ENCODE measurements at places on chromosomes 12 and 14.

GRCh38 chr12:132530447-132530846, 40.5 kb downstream of the FBRSL1 start:
- DNase-seq: no peak

DNA sequence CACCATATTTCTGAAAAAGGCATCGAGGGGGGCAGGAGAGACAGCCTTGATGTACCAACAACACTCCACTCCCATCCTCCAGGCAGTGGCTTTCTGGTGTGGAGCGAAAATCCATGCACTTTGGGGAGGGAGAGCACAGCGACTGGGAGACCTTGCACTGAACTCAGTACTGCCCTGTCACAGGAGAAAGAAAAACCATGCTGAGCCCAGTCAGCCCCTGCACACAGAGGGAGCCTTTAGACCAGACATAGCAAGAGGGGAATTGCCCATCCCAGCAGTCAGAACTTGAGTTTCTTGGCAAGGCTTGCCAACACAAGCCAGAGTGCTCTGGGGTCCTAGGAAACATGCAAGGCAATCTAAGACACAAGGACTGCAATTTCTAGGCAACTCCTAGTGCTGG, 24.8 kb upstream of the SLC6A15 start:
- no peak for DNase-seq

DNA sequence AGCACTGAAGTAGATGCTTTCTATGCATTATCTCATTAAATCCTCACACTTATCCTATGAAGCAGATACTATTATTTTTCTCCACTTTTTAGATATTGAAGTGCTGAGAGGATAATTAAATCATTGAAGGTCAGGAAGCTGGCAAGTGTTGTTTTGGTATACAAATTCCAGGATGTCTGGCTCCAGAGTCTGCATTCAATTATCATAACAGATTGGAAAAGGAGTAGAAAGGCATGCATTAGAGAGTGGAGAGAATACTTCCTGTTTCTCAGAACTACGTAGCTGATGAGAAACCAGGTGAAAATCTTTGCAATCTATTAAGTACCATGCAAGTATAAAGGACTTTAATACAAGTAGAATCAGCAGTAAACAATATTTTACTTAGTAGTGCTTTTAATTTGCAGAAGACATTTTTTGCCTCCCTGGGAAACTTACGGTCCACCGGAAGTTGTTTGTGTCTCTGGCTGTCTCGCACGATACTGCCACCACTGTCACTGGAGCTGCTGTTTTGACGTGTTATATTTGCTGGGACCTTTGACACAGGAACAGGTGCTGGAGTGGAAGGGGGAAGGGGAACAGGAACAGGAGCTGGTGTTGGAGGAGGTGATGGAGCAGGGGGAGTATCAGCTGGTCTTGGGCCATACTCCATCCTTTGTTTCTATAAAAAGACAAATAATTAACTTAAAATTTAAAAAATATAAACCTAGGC, 158.0 kb downstream of the EPS8 start:
- no peak for DNase-seq

GRCh38 chr12:3775385-3776035, 22.6 kb upstream of the CRACR2A start:
- no peak for DNase-seq

DNA sequence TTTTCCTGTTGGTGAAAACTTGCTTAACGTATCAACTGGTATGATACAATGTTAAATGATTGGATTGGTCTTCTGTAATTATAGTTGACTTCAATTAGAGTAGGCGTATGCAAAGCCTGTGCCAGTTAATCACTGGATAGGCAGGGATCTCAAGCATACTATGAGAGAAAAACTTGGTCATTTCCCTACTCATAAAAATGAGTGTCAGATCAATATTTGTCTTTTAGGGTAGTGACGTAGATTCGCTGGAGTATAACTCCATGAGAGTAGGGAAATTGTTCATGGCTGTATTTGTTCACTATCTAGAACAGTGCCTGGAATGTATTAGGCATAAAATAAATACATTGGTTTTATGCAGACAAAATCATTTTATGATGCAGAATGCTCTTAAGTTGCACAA, 28.6 kb downstream of the NAA30 start:
- DNase-seq: no peak

- no peak for DNase-seq
These were observed 65.7 kb downstream of the TTC9 start for GRCh38 chr14:70707138-70708038.

- DNase-seq: peak; percentile 31
These were observed 8.1 kb upstream of the TEX22 start for GRCh38 chr14:105389976-105390848.

- DNase-seq: no peak
These were observed 35.2 kb downstream of the NTN4 start for GRCh38 chr12:95755261-95755865.

DNA sequence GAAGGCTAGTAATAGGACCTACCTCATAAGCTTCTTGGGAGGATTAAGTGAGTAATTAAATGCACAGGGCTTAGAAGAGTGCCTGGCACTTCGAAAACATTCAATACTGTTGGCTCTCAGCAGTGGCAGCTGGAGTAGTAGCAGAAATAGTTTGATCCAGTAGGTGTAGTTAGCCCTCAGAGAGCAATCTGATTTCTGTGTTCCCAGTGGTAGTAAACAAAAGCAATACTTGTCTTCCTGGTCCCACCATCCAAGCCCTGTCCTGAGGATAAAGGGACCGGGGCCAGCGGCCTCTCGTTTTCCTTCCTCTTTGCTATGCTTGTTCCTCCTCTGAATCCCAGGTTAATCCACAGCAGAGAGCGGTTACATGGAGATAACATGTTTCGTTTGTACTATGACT, 131.6 kb downstream of the SAMD4A start:
- DNase-seq: no peak

DNA sequence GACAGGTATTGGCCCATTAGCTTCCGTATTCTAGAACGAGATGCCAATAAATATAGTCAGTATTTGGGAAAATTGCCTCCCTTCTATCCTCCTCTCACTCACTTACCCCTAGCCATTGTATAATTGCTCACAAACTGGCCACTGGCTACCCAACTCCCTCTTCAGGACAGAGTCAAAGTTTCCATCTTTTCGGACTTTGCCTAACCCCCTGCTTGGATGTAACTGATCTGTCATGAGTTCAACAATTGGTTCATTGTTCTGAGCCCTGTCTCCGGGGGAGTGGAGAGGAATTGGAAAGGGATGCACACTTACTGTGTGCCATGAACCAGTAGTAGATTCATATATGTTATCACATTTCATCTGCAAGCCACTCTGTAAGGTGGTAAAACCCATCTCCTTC, 12.2 kb downstream of the MYRFL start:
- no peak for DNase-seq

DNA sequence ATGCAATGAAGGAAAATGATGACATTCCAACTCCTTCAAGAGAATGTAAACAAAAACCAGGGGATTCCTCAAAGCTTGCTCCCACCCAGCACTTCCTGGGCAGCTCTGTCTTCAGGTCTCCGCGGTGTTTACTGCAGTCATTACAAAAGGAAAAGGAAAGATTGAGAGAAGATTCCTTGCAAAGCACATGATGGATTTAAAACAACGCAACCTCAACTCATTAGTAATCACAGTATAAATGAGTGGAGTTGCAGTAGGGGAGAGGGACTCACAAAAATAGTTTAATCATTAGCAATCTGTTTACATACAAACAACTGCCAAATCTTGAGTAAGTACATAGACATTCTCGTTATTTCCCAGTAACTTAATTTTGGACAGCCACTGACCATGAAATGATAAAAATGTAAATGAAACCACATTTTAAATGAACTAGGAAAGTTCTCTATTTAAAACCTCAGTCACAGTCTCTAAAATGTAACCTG, 49.7 kb upstream of the OVCH1 start:
- DNase-seq: no peak

- peak; percentile 39 for DNase-seq
These were observed 30.5 kb upstream of the LMNTD1 start for GRCh38 chr12:25583545-25583944.

DNA sequence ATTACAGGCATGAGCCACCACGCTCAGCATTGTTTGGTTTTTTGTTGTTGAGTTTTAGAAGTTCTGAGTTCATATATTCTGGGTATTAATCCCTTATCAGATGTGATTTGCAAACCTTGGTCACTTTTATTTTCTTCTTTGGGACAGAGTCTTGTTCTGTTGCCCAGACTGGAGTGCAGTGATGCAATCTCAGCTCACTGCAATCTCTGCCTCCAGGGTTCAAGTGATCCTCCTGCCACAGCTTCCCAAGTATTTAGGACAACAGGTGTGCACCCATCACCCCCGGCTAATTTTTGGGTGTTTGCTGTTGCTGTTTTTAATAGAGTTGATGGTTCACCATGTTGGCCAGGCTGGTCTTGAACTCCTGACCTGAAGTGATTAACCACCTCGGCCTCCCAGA, 11.8 kb downstream of the USP30 start:
- DNase-seq: no peak

DNA sequence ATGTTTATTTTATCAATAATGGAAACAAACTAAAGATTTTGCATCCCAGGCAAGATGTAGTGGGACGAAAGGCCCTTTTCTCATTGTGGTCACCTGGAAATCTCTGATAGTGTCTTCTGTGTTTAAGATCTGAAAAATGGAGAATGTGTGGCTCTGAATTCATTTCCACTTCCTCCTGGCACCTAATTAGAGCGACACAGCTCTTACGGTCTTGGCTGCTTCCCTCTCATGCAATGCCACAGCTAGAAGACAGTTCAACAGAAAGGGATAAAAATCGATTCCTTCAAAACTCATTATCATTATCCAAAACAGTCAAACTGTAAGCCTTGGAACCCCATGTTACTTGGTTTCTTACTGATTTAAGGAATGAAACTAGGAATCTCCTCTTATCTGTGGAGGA, 9.3 kb downstream of the ST8SIA1 start:
- DNase-seq: peak; percentile 20

DNA sequence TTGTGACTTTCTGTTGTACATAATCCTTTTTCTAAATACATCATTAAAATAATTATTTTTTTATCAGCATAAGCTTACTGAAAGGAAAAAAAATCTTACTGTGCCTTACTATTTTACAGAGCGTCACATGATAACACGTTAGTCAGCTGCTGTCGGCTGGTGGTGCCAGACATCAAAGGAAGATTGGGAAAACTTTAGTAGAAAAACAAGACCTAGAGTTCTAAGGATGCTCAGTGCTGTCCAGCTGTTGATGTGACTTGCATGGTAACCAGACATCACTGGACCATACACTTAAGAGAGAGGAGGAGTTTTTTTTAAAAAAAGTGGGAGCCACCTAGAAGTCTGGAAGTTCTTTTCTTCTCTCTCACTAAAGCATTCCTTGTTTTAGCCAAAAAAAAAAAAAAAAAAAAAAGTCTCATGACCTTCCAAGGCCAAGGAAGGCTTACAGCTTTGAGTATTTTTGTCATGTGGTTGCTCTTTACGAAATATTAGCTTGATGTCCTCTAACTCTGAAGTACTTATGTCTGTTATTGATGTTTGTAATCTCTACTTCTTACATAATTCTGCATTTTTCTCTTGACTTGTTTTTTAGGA, 4.5 kb downstream of the RASSF8 start:
- DNase-seq: no peak

DNA sequence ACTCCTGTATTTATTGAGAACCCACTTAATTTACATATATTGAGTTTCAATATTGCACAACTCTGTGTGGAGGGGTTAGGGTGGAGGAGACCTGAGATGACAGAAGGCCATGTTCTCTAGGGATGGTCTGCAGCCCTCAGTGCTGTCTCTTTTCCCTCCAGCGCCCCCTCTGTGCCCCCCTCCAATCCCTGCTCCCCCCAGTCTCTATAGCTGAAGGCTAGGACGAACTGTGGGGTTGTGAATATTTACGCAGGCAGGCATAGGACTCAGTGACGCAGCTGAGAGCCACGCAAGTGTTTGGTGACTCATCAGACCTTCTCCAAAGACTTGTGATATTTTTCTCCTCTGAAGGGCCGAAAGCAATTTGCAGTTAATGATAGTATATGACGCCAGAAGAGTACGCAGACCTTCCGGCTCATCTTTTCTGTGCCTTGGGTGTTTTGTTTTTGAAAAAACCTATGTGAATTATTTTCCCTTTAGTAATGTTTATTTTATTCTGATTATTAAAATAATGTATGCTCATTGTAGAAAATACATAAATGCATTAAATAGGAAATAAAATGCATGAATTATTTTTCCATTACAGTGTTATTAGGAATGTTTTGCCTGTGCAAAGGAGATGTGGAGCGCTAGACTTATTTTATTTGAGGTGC, 85.3 kb downstream of the SLC25A47 start:
- DNase-seq: no peak

GRCh38 chr12:51959211-51959610, 7.7 kb downstream of the ACVR1B start:
- DNase-seq: no peak

DNA sequence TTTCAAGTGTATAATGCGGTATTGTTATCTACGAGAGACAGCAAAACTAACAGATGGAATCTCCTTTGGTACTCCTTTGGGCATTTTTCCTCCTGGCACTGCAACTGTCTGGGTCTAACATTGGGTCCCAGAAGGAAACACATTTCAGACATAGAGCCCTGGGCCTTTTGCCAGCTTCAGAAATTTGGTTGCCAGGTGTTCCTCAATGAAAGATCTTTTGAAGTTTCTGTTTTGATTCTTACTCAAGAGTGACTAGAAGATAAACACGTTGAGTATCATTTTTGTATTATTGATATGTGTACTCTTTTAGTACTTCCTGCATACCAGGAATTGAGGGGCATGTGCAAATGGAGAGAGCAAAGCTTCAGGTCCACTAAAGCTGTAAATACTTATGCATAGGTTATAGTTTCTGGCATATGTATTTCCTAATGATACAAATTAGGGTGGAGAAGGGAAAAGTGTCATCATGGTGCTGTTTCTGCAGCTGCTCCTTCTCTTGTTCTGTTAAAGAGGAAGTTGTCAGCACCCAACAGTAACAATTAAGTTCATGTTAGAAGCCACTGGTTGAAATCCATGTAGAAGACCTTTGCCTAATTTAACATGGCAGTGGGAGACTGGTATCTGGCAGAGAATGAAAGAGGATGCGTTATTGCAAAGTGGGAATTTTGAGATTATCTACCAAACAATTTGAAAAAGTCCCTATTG, 53.5 kb downstream of the SLC38A6 start:
- DNase-seq: peak; percentile 15

DNA sequence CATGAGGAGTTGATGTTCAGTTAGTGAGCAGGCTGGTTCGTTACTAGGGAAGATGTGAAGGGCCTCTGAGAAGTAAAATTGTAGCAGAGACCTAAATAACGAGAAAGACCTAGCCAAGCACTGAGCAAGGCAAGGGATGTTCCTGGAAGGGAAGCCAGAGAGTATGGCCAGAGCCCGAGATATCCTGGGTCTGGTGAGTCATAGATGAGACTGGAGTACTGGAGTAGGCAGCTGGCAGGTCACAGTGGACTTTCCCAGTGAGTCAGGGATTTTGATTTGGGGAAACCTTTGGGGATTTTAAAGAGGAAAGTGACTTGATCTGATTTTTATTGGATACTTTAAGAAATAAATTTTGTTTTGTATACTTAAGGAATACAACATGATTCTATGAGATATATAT, 369.0 kb downstream of the DIO2 start:
- DNase-seq: no peak
